GM23248 (cell line): ENCODE measurements at places on chromosomes 16 and 17. TPM values are rescaled to one million over a fixed set of nuclear protein-coding genes. Genes with fewer than 3 reads are reported as not detected.

DNA sequence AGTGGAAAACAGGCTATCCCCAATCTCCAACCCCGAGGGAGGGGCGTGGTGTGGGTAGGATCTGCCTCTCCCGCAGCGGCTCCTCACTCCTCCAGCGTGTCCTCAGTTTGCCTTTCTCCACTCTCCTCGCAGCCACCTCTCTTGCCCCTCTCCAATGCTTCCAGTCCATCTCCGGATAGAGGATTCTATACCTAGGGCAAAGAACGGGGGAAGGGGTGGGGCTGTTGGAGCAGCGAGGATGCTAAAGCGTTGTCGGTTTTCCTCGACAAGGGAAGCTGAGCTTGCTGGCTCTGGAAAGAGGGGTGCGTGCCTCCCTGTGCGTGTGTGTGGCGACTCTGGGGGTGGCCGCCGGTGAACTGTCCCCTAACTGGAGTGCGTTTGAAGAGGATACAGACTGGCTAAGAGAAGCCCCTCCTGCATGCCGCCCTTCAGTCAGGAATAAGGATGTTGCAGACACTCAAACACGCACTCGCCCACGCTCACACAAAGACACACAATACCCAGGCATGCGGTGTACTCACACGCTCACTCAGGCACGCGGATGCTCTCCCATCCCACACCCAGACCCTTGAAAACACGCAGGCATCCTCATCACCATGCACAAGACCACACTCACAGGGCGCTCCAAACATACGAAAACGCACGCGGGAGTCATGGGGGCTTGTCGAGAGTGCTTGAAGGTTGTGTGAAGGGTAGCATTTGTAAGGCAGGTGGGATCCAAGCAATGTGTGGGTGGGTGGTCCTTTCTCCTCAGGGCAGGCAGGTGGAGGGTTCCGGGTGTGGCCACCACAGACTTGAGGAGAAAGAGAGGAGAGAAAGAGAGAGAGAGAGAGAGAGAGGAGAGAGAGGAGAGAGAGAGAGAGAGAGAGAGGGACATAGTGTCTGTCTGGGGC lies 655 bp upstream of the GPR139 start:
- H3K27me3 ChIP-seq, result no peaks in the 10 kb centered on the region; the same call in 1 of the 2 replicates
- no peaks in the 10 kb centered on the region for H3K4me1 ChIP-seq
- no peak overlapping the region for H3K27ac ChIP-seq

DNA sequence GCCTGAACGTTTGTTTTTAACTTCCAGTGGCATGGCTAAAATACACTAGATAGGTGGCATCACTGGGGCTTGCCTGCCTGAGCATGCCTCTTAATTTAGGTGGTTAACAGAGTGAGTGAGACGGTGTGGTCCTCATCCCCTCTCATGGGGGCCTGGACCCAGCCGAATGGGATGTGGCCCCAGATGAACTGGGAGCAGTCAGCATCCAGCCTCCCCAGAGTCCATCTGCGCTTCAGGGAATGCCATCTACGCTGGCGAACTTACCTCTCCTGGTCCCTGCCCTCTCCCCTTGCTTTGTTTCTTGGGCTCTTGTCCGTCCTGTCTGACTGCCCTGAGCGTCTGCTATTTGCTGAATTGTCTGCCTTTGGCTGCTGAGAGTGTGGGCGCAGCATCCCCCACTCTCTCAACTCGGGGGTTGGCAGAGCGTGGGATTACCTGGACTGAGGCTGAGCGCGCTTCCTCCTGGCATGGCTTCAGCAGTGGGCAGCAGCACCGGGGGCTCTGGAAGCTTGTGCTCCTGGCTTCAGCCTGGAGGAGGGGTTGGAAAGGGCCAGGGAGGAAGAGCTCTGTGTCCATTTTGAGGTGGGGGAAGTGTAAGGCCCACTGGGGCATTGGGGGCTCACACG lies 2.1 kb downstream of the RAB40C start:
- no peak overlapping the region for H3K4me3 ChIP-seq
- H3K4me1 ChIP-seq, result no peaks in the 10 kb centered on the region
- DNase-seq, result no peak

SSH2 gene
- total RNA-seq, result 8.3 and 9.7 TPM in 2 replicates

HID1 gene
- not detected in 2 replicates for total RNA-seq

KRT40 gene
- total RNA-seq, result not detected in 2 replicates

HNF1B gene
- not detected in 2 replicates for total RNA-seq
